ENCODE measurements at places on chromosomes 1 and 21.

DNA sequence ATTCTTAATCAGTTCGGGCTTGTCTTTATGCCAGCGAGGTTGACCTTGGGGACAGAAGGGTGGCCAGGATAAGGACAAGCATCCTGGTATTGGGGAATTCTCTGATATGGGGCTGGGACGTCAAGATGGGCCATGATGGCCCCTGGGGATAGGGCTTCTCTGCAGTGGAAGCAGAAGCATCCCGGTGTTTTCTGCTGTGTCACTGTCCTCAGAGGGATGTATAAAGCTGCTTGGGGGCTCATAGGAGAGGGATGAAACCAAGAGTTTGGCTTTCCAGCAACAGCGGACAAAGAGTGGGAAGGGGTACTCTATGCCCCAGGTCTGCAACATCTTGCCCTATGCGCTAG, 1.4 kb upstream of the ATP1B1 start:
- DNase-seq: no peak

DNA sequence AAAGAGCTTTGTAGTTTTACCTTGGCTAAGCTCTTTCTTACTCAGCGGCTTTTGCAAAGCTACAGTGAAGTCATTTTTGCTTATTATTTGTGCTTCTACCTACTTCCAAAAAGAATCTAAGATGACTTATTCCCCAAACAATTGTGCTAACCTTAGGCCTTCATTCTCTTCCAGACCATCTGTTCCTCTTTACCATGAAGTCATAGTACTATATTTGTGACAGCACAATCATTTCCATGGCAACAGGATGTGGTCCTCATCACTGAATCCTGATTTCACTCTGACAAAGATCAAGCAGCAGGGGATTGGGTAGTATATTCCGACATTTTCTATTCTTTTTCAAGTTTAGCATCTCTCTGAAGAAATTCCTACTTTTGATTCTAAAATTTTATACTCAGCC, 24.8 kb upstream of the NMNAT2 start:
- no peak for DNase-seq

- DNase-seq: no peak
These were observed 47.9 kb downstream of the SERBP1 start for GRCh38 chr1:67382292-67382691.

GRCh38 chr1:14733048-14733778, 134.7 kb downstream of the KAZN start:
- no peak for DNase-seq

DNA sequence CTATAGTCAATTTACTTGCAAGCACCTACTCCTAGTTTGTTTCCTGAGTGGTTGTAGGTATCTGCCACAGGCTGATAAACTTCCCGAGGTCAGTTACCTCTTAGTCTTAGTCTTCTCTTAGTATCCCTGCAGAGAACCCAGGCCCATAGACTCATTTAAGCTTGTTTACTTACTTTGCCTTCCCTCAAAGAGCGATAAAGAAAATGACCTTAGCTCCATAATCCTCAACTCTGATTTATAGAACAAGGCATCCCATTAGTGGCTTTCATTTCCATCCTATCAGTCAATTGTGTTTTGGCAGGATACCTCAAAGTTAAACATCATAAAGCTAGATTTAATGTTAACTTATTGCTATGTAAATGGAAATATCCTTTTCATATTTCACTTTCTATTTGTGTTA, 119.7 kb downstream of the UCHL5 start:
- DNase-seq: no peak

- DNase-seq: no peak
These were observed 55.0 kb downstream of the ALG14 start for GRCh38 chr1:95017775-95018174.

DNA sequence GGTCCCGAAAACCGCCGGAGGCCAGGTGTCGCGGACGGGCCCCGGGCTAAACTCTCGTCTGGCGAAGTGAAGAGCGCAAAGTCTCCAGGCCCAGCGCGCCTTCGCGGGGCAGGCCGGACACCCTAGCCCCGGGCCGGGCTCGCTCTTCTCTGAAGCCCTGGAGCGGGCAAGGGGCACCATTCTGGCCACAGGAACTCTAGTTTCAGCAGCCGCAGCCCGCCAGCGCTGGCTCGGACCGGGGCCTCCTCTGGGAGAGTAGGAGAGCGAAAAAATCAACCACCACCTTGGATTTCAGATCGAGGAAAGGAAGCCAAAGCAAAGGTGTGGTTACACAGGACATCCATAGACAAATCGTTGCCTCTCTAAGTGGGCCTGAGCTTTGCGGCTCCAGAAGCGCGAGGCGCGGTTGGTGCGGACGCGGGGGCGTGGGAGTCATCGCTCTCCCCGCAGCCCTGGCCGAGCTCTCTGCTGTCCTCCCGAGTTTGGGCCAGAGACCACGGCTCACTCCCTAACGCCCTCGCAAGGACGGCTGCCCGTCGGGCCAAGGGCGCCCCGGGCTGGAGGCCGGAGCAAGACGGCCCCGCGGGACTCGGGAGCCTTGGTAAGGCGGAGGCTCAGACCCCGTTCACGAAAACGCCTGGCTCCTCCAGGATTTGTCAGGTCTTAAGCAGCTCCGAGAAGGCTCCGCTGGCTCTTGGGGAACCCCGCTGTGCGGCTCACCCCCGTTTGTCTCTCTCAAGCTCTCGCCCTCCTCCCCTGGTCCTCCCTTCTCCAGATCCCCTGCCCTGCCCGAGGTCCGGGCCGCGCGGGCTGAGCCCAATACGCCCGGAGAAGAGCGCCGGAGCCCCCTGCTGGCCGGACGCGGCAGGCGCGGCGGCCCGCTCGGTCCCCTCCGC, 132.9 kb upstream of the DPYD start:
- peak; percentile 42 for DNase-seq

- no peak for DNase-seq
These were observed 25.0 kb downstream of the TTC39A start for GRCh38 chr1:51305371-51305823.

- no peak for DNase-seq
These were observed 269.8 kb upstream of the KAZN start for GRCh38 chr1:14328685-14329084.

DNA sequence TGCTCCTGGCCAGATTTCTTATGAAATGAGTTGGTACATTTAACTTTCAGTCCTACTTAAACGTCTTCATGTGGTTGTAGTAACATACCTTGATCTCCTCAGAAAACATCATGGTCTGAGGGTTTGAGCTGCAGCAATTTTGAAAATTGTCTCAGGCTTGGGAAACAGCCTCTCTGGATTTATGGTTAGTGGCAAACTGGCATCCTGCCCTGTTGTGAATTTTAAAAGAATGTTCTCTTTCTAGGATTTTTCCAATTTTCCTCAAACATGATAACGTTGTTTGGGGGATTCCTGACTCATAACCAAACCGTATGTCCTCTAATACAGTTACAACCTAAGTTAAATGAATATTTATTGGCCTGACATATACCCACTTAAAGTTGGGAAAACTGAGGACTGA, 624.4 kb downstream of the LMO4 start:
- DNase-seq: no peak

DNA sequence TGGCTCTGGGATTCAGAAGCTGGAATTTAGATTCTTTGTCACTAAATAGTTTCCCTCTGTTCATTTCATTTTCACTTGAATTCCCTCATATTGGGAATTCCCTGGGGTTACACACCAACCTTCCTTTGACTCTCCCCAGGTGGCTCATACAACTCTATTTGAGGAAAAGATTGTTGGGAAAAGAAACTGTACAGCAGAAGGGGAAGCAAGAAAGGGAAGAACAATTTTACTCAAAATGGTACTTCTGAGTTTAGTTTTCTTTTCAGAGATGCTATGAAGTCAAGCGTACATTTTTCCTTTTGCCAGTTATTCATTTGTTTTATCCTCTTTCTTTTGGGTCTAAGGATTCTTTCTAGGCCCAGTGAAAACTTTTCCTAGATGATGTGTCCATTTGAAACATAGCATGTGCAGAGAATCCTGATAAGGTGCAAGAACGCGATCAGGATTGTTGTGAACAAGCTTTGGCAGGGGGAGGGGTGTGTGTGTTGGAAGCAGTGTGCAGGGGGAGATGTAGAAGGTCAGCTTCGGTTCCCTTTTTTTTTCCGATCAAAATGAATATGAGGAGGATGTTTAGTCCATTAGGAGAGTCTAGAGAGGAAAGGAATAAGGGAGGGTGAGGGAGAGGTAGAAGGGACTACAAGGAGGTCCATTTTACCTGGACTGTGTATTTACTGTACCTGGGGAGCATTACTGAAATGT, 26.8 kb upstream of the CD1D start:
- no peak for DNase-seq

DNA sequence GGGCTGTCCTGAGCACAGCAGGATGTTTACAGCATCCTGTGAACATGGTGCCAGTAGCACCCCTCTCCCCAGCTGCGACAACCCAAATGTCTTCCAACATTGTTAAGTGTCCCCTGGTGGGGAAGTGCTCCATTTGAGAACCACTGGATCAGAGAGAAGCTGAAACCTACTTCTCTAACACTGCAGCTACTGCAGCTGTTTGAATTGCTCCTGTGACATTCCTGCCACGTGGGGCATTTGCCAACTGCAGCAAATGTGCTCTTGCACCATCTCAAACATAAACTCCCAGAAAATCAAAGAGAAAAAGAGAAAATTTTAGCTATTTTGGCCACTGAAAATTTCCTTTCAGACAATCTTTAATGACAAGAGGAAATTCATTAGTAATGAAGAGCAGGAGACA, 11.0 kb downstream of the SLC2A5 start:
- DNase-seq: no peak

- no peak for DNase-seq
These were observed 39.9 kb downstream of the EPHA2 start for GRCh38 chr1:16116002-16116401.

GRCh38 chr1:3504822-3505153, 50.3 kb downstream of the ARHGEF16 start:
- DNase-seq: no peak

GRCh38 chr1:171984850-171985485, 143.7 kb downstream of the DNM3 start:
- no peak for DNase-seq

GRCh38 chr1:6003568-6004411, 11.6 kb upstream of the NPHP4 start:
- DNase-seq: no peak

GRCh38 chr1:62875676-62876075, 91.7 kb downstream of the ATG4C start:
- DNase-seq: no peak

DNA sequence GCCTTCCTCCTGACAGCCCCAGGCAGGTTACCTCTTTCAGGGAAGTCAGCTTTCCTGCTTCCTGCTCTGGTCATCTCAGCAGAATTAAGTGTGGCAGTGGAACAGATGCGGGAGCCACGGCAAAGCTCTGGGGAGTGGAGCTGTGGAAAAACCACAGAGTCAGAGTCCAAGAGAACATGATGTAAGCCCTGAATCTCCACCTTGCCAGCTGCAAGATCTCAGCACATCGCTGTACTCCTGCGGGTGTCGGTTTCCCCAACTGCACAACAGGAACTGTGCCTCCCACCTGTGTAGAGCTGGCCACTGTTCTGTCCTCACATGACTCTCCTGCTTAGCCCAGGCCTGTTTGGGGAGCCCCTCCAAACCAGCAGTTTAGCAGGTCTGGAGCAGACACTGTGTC, 123.7 kb downstream of the MATN1 start:
- no peak for DNase-seq

DNA sequence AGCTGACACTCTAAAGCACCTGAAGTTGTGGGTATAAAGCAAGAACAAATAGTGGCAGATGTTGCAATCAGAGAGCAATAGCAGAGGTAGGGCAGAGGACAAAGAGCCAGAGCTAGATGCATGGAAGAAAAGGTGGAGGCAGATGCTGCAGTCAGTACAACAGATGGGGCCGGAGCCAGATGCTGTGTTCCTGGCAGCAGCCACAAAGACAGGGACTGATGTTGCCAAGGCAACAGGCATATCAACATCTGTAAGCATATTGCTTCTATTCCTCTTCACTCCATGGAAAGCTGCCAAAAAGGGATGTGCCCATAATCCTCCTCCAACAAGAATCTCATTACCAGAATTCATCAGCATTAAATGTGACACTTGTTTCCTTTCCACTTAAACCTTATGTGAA, 108.0 kb downstream of the TNNI3K start:
- no peak for DNase-seq

- no peak for DNase-seq
These were observed 479.4 kb downstream of the OMA1 start for GRCh38 chr1:58067082-58067481.

DNA sequence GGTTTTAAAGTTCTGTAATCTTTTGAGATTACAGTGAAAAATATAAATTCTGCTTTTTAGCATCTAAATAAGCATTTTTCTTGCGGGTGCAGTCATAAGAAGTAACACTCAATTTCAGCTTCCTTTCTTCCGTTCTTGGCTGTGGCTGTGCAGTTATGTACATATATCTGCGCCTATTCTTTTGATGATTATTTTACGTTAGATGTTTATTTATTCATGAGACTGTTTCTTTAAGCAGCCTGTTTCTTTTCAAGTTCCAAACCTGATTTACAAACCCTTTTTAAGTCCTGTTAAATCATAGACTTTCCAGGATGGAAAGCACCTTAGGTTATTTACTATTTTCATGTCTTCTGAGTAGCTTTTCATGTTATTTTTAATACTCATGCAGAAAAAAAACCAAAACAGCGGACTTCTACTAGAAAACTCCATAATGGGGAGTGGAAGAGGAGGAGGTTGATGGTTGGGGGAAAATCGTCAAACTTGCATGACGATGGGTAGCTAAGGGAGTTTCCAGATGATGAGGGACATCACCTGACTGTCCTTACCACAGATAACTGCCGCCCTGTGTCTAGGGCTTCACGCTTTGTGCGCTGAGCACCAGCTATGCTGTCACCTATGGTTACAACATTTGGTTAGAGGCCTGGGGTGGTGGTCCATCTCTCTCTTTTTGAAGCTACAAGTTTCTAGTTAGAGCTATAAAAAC, 2.6 kb downstream of the PRDM2 start:
- peak; percentile 53 for DNase-seq

DNA sequence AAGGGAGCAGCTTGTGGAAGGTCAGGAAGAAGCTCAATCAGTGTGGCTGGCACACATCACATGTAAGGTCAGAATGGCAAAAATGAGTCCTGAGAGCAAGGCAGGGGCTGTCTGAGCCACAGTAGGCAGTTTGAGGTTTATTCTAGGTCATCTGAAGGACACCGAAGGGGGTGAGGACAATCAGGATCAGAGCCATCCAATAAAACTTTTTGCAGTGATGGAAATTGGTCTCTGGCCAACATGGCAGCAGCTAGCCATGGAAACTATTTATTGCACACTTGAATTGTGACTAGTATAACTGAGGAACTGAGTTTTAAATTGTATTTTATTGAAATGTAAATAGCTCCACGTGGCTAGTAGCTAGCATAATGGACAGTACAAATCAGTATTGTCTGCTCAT, 97.0 kb upstream of the CACNA1E start:
- DNase-seq: no peak

- DNase-seq: no peak
These were observed 107.0 kb upstream of the HMCN1 start for GRCh38 chr1:185627171-185627570.

- DNase-seq: no peak
These were observed 78.9 kb downstream of the CLEC20A start for GRCh38 chr1:178417858-178418257.
